ENCODE measurements at places on chromosomes 11 and 22.
A peak's percentile ranks its signal among the peaks of the same experiment; 100 is the strongest.

- no peak for DNase-seq
These were observed 39.2 kb upstream of the AMPD3 start for GRCh38 chr11:10415817-10416392.

GRCh38 chr11:69301081-69301454, 7.1 kb downstream of the MYEOV start:
- no peak for DNase-seq

- no peak for DNase-seq
These were observed 7.7 kb upstream of the PANX1 start for GRCh38 chr11:94120946-94121345.

DNA sequence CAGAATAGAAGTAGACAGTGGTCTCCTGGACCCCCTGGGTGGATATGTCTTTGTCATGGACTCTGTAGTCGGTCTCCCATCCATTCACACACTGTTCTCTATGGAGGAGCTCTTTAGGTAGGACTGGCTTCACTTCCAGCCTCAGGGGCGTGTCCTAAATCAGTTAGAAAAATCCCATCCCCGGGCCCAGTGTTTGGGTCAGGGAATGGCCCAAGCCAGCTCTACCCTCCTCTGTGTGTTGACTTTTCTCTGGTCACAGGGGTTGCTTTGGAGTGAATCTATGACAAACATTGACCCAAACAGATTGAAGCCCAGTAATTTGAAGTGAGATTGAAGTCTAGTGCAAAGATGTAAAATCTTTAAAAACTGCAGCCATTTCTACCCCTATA, 34.0 kb downstream of the WEE1 start:
- DNase-seq: no peak

DNA sequence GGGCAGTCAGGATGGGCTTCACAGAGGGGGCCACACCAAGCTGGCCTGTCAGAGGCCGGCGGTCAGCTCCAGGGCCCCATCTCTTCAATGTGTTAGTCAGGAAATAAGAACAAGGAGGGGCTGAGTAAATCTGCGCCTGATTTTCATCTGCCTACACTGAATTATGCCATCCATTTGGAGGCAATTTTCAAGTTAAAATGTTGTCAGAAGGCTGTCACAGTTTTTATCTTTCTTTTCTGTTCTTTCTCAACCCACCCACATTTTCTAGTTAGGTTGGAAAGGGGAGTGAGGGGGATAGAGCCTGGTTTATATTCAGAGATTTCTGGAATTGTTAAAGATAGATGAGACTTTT, 18.8 kb downstream of the ADORA2A start:
- DNase-seq: no peak

DNA sequence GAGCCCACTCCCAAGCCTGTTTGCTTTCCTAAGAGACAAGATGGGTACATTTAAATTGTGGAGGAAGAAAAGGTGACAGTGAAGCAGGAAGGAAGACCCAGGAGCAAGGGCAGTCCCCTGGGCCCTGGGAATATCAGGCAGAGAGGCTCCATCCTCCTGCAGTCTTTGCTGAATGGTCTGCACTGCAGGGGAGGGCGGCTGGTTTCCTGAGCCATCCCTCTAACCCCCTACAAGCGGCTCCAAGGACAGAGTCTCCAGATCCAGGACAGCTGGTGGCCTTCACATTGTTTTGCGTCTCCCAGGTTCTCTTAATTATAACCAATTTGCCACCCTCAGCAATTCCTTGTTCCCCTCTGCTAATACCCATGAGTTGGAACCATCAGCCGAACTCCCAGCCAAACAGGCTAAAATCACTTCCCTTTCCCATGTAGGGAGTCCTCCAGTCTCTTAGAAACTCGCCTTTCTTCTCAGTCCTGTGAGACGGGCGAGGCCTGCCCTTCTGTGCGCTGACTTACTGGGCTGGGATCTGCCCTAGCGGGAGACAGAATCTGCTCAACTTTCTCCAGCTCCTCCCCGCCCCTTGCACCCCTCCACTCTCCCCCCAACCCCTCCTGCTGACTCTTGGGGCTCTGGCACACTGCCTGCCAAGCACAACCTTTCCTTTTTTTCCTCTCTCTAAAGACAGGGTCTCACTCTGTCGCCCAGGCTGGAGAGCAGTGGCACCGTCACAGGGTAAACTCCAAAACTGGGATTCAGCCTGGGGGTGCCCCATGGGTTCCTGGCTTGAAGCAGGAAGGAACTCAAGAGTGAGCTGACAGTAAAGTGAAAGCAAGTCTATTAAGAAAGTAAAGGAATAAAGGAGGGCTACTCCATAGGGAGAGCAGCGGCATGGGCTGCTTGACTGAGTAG, 53.4 kb upstream of the EMID1 start:
- peak; percentile 67 for DNase-seq

- DNase-seq: no peak
These were observed 56.9 kb upstream of the CSNK2A3 start for GRCh38 chr11:11409901-11410300.

GRCh38 chr11:47278058-47278457, 8.1 kb downstream of the MADD start:
- no peak for DNase-seq

DNA sequence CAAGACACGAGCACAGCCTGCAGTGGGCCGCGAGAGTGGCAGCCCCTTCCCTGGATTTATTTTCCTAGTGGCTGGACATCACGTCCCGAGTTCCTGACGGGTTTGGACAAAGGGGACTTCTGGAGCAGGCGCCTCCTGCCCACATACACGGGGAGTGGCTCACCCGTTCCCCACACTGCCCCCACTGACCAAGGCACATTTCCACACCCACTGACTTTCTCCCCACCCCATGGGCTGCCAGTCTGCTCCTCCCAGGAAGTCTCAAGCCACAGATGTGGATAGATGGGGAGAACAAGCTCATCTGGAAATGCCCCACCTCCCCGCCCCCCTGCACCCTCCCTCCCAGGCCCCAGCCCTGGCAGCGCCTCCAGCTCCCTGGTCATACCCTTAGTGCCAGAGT, 34.0 kb upstream of the FADD start:
- no peak for DNase-seq

GRCh38 chr11:2760196-2760871, 60.5 kb upstream of the KCNQ1OT1 start:
- DNase-seq: no peak

- DNase-seq: no peak
These were observed 25.2 kb upstream of the KCNJ11 start for GRCh38 chr11:17413414-17414316.

- no peak for DNase-seq
These were observed 166.4 kb downstream of the ETS1 start for GRCh38 chr11:128420951-128421350.

GRCh38 chr11:116422556-116422955, 350.2 kb downstream of the BUD13 start:
- no peak for DNase-seq

DNA sequence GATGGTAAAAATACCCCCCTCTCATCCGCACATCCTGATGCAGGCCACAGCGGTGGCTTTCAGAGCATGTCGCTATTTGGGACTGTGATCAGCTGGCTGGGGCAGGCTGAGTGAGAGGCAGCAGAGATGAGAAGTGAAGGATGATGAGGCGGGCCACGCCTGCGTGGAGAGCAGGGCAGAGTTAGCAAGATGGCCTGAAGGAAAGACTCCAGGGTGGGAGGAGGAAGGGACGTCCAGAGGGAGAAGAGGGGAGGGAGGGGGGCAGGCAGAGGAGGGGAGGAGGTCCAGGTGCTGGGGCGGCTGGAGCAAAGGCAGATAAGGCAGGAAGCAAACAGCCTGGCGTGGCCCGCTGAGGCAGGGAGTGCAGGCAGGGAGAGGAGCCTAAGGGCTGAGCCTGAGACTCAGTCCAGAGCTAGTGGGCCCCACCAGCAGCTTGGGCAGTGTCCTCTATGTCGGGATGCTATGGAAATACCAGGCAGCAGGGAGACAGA, 29.1 kb downstream of the LRFN4 start:
- DNase-seq: no peak

- DNase-seq: no peak
These were observed 113.1 kb downstream of the SPATA19 start for GRCh38 chr11:133732109-133732674.

DNA sequence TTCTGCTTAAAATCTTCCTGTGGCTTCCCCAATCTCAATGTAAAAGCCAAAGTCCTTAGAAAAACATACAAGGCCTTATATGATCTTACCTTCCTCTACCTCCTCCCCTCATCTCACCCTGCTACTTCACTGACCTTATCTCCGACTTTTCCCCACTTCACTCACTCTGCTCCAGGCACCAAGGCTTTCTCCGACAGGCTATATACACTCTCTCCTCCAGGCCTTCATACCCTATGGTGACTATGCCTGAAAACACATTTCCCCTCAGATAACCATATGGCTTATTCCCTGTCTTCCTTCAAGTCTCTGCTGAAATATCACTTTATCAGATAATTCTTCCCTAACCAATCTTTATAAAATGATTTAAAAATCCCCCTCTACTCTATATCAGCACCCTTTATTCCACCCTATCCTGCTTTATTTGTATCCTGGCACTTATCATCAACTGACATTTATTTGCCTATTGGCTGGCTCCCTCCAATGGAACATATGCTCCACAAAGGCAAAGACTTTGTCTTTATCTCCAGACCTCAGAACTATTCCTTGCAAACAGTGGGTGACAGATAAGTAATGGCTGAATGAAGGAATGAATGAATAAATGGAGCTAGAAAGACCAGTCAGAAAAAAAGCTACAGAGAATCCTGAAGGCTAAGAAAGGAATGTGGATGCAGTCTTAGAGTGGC, 52.7 kb downstream of the PAK1 start:
- DNase-seq: no peak
